ENCODE measurements at places on chromosomes 12 and 14.

GRCh38 chr14:74308695-74309094 lies 6.0 kb upstream of the ABCD4 start:
- no peak for DNase-seq

DNA sequence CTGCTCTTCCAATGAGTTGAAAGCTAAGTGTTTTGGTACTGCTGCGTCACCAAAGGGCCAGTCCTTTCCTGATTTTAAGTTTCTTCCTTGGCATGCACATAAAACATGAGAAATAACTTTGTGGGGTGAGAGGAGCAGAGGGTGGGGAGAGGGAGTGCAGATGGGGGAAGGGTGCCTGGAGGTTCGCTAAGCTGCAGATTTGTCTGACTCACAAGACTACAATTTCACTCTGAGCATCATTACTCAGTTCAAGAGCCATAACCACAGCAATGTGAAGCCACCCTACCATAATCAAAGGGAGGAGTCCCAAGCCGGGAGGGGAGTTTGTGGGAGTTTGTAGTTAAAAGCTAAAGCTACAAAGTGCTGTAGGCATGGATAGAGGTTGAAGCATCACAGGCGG lies 136.1 kb downstream of the ANO2 start:
- DNase-seq = no peak

DNA sequence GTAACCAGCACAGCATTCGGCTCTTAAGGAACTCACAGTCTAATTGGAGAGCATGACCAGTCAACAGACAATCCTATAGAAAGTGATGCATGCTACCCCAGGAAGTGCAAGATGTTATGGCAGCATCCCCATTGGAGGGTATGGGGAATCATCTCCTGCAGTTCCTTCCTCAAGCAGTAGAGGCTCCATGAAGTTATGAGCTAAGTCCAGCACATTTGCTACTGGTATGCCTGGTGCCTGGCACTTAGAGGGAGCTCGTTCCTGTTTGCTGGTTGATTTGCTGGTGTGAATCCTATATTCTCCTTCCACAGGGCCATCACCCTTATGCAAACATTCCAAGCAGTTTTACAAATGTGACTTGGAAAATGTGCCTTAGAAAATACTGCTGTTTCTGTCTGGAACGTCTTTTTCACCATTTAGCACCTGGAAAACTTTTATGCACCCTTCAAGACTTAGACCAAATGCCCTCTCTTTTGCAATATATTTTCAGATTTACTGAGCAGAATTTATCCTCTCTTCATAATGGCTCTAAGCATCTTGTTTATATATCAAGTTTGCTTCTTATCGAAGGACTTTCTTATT lies 136.1 kb upstream of the WSCD2 start:
- DNase-seq = peak; percentile 6

- no peak for DNase-seq
Measured at GRCh38 chr12:63955831-63956666, 111.5 kb downstream of the SRGAP1 start.

GRCh38 chr12:42385326-42385841 lies 59.4 kb downstream of the PPHLN1 start:
- no peak for DNase-seq

DNA sequence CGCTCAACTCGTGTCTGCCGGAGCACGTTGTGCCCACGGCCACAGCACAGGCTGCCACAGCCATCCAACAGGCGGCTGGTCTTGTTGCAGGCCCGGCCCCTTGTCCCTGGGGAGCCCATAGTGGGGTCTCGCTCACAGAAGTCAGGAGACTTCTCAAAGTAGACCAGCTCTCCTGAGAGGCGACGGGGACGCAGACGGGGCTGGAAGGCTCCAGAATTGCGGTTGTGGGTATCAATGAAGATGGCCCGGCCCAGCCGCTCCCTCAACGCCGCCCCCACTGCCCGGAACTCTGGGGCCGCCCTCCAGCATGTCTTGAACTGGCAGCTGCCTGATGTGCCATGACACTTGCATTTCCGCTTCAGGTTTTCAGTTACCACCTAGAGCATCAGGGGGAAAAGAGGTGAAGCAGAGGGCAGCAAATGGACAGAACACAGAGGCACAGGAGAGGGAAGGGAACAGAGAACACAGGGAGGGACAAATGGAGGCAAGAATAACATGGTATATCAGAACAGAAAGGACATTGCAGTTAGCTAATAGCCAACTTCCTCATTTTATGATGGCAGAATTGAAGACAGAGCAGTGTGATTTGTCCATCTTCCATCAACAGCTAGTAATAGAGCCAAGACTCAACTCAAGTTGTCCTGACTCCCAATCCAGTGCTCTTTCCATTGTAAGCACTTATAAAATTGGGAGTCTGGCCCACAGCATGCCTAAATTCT lies 5.2 kb downstream of the WNT10B start:
- DNase-seq = no peak

GRCh38 chr14:92785667-92786426 lies 8.3 kb upstream of the GOLGA5 start:
- DNase-seq = no peak

- DNase-seq = no peak
Measured at GRCh38 chr12:94841177-94841576, 162.3 kb downstream of the NDUFA12 start.

- peak; percentile 23 for DNase-seq
Measured at GRCh38 chr12:52524898-52525591, 4.9 kb upstream of the KRT5 start.

DNA sequence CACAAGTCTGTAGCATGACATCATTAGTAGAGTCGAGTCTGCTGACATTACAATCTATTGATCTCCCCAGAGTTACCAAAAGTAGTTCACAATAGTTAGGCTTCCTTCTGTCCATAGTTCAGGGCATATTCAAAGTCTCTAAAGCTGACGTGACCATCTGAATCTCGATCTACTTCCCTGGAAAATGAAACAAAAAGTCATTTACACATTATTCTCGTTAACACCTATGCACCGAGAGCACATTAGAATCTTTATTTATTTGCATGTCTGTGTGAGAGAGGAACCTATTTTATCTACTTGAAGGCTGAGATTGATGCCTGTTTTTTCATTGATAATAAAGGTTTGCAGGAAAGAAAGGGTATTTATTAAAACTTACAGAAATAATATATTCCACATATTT lies 157.4 kb downstream of the EFCAB11 start:
- no peak for DNase-seq

DNA sequence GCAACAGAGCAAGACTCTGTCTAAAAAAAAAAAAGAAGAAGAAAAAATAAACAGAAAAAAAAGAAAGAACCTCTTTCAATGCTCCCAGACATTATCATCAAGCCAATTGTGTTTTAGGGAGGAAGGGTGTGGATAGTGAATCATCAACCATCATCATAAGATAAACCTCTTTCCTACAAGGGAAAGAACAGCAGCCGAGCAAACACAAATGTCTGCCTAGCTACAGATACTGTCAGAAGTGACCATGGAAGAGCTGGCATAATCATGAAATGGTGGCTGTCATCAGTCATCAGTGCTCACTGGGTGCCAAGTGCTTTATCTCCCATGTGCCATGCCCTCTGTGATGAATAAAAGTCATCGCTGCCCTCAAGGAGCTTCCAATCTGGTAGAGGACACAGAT lies 46.6 kb downstream of the SLC17A8 start:
- no peak for DNase-seq

DNA sequence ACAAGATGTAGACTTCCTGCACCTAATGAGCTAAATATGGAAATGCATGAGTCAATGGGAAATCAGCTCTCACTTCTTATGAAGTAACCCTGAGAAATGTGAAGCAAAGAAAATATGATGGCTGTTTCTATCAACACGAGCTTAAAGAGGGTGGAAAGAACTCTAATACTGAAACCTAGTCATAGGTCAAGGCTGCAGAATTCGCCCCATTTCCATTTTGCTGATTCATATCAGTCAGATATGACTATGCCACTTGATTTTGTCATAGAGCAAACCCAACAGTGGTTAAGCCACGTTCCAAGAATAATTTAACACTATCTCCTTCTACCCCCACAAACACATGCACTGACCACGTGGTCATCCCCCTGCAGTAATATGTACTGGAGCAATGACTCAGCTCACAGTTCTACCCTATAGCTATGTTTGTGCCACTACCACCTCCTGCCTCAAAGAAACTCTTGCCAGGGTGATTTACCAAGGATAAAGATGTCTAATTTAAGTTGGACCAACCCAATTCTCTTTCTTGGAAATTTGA lies 157.5 kb downstream of the TMTC3 start:
- no peak for DNase-seq

- peak; percentile 59 for DNase-seq
Measured at GRCh38 chr14:52011523-52011922, 22.2 kb downstream of the RTRAF start.

DNA sequence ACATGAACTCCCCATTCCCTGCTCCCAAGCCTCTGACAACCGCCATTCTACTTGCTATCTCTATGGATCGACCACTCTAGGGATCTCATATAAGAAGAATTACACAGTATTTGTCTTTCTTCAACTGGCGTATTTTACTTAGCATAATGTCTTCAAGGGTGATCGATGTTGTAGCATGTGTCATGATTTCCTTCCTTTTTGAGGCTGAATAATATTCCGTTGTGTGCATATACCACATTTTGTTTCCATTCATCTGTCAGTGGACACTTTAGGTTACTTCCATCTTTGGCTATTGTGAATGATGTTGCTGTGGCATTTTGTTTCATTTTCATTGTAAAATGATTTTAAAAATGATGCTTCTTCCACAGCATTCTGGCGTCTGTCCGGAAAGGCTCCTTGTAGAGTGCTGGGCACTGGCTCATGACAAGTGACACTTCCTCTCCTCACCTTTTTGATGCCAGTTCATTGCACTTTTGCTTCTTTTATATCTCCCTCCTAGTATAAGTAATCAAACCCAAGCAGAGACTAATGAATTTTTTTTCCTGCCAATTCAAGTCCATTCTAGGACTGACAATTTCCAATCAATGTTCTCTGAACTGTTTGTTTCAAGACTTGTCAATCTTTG lies 39.3 kb downstream of the SCN8A start:
- no peak for DNase-seq

GRCh38 chr14:97297100-97297499 lies 499.9 kb downstream of the VRK1 start:
- DNase-seq = no peak

DNA sequence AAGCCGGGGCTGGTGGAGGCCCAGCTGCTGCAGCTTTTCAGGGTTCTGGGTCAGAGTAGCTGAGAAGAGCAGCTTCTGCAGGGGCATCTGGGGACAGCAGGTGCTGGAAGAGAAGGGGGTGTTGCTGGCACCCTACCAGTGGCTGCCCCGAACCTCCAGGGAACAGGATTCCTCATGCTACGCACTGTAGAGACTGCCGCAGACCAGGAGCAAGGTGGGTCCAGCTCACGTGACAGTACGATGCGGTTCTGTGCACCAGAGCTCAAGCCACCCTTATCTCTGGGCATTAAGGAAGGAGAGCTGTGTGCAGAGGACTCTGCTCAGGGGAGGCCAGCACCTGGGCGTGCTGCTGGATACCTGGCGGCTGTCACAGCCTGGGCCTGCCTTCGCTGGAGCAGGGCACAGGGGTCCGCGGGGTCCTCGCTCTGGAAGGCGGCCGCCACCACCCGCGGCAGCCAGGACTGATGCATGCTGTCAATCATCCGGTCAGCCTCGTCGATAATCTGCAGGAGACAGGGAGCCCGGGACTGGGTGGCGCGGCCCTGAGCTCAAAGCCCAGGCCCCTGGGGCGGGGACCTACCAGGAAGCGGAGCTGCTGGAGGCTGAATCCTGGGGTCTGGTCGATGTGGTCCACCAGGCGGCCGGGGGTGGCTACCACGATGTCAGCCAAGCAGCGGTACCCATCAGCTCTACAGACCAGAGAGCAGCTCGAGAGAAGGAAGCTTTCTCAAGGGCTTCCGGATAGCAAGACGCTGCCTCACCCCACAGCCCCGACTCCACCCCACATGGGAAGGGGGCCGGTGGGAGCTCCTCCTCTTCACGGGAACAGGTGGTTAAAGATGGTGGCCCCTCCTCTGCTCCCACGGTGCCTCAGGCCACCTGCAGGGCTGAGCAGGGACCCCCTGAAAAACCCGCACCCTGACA lies 2.9 kb downstream of the DDX51 start:
- DNase-seq = no peak

DNA sequence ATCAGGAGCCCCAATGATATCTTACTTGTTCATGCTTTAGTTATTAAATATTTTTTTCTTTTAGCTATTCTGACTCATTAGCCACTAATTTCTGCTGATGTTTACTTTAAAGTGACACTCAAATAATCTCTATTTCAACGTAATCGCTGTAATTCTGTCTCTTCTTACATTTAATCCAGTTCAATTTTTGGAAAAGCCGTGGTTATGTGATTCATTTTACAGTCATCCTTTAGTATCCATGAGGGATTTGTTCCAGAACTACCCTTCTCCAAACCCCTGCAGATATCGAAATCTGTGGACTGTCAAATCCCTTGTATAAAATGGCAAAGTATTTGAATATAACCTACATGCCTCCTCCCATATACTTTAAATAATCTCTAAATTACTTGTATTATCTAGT lies 1103.4 kb downstream of the LRFN5 start:
- DNase-seq = no peak

GRCh38 chr14:34843011-34843554 lies 32.1 kb downstream of the BAZ1A start:
- DNase-seq = no peak

DNA sequence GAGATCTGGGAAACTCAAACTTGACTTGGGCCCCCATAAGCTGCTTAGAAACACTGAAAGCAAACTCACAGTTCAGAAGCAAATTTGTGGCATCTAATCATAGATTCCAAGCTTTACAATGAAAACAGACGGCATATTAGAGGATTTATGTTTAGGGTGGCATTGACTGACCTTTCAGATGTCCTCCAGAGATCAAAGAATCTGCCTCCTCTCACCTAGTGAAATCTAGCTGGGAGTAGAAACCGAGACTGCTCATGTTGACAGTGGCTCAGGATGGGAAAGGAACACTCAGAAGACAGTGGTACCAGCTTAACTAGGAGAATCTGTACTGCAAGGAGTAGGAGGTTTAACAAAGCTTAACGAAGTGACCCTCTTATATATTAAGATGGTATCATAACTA lies 345.0 kb downstream of the GXYLT1 start:
- no peak for DNase-seq

- no peak for DNase-seq
Measured at GRCh38 chr14:23137813-23138535, 18.9 kb upstream of the CEBPE start.

Data from head of caudate nucleus (tissue), 42 donors.